BJ (cell line): ENCODE measurements at places on chromosomes 7 and 10.

DNA sequence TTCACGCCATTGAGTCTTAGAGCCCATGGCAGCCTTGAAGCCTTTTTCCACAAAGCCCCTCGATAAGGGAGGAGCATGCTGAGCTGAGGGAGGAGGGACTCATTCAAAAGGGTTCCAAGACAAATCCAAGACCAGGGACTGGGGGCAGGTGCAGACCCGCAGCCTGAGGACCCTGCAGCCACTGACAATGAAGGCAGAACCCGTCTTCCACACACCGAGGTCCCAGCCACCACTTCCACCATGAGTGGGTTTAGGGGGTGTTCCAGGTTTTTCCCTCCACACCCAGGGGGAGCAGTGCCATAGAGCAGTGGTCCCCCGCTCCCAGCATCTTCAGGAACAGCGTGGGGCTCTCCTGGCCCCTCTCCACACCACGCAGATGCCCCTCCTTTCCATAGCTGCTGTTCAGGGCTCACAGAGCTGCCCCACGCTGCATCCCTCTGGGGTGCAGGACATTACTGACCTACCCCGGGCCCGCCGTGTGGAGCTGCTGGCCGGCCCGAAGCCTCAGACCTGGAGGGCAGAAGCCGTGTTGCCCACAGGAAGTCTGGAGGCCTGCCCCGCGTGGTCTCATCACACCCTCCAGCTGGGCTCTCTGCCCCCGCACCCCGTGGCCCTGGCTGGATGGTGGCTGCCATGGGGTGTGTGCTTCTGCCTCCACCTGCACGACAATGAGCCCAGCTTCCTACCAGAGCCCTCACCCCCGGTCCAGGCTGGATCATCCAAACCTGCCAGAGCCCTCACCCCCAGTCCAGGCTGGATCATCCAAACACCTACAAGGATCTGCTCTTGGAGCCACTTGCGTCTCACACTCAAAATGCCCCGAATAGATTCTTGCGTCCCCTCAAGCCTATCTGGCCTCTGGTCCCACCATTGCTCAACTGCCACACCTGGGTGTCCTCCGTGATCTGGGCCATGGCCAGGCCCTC lies 220.0 kb upstream of the TCERG1L start:
- DNase-seq = no peak

DNA sequence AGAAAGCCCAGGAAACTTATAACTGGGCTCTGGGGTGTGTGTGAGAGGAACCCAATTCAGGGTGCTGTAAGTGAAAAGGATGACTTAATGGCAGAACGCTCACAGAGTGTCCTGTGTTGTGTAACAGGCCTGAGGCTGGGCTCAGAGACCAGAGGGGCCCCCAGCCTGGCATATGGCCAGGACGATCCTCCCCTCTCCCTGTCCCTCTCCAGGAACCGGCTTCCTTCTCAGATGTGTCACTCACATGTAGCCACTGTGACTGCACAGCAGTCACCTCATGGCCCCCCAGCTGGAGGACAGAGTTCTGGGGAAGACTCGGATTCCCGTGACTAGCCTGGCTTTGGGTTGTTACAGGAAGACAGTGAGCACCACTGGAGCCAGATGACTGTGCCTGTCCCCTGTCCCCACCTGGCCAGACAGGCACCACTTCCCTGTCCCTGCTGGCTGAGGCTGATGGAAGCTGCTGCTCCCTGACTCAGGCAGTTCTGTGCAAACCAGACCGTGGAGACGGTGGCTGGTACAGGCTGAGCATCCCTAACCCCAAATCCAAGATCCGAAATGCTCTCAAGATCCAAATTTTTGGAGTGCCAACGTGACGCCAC lies 220.5 kb downstream of the MLLT10 start:
- DNase-seq = no peak

DNA sequence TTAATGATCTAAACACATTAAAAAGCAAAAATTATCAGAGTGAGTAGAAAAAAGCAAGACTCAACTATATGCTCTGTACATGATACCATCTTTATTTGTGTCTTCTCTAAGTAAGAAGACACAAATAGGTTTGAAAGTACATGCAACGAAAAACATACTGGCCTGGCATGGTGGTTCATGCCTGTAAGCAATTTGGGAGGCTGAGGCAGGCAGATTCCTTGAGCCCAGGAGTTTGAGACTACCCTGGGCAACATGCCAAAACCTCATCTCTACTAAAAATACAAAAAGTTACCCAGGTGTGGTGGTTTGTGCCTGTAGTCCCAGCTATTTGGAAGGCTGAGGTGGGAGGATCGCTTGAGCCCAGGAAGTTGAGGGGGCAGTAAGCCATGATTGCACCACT lies 78.1 kb upstream of the TOMM7 start:
- no peak for DNase-seq

GRCh38 chr7:110186334-110186733 lies 904.6 kb upstream of the LRRN3 start:
- DNase-seq = no peak

DNA sequence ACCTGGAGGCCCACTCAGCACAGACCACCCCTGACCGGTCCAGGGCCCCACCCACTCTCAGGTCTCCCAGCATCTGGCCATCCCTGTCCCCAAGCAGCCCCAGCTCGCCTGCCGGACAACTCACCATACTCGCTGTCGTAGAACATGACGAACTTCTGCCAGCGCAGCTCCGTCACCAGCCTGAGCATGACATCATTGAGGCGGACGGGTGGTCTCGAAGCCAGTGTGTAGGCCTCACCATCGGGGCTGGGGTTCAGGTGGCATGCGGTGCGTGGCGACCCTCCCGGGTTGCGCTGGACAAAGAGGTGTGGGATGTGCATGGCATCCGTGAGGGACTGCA lies 160.4 kb downstream of the GRID1 start:
- no peak for DNase-seq

DNA sequence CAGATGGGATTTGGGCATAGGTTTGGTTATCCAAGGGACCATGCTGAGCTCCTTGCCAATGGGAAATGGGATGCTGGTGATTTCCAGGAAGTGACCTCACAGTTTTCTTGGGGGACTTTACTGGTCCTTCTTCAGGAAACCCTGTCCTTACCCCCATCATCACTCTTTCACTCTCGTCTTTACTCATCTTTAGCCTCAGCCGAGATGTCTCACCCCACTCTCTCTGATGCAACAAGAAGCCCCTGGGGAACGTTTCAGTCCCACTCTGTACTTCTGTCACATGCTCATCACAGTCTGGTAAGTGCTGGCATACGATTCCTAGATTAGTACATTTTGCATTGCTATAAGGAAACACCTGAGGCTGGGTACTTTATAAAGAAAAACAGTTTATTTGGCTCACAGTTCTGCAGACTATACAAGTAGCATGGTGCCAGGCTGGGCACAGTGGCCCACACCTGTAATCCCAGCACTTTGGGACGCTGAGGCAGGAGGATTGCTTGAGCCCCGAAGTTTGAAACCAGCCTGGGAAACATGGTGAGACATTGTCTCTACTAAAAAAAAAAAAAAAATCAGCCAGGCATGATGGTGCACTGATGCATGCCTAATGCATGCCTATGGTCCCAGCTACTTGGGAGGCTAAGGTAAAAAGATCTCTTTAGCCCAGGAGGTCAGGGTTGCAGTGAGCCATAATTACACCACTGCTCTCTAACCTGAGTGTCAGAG lies 63.5 kb upstream of the VKORC1L1 start:
- no peak for DNase-seq

DNA sequence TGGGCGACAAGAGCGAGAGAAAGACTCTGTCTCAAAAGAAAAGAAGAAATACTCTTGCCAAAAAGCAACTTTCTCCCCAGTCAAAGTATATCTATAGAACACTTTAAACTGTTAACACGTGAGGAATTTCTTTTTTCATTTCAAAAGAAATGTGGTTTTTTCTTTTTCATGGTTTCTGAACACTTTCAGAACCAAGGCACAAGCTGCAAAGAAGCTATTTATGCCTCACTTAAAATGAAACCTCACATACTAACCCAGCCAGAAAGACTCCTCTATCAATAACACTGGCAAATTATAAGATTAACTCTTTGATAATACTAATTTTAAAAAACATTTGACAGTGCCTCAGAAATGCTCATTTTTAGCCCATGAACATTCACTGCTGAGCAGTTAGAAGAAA lies 20.9 kb downstream of the TBX20 start:
- no peak for DNase-seq

DNA sequence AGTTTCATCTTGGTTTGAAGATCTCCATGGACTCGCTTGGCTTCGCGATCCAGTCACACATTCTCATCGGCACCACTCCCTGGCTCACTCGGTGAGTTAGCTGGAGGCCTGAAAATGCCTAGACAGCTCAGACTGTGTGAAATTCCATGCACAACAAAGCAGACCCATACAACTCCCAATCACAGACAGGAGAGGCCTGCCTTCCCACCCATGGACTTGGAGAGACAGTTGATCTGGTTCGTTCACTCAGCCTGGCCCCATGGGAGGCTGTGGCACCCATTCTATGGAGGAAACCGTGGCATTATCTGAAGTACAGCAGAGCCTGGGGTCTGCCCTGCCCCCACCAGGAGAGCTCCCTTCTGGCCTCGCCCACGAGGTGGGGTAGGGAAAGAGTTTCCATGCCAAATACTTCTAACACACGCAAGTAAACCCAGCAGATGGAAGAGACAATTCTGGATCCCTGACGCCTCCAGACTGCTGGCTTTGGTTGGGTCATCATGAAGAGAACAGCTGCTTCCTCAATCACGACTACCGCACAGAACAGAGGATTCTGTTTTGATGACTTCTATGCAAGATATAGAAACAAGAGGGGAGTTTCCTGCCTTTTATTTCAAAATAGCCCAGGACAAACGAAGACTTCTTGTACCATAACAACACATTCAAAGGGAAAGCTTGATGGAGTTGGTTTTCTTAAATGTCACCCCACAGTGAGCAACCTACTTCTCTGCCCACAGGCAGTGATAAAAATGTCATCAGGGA lies 15.9 kb downstream of the FAM53B start:
- no peak for DNase-seq

DNA sequence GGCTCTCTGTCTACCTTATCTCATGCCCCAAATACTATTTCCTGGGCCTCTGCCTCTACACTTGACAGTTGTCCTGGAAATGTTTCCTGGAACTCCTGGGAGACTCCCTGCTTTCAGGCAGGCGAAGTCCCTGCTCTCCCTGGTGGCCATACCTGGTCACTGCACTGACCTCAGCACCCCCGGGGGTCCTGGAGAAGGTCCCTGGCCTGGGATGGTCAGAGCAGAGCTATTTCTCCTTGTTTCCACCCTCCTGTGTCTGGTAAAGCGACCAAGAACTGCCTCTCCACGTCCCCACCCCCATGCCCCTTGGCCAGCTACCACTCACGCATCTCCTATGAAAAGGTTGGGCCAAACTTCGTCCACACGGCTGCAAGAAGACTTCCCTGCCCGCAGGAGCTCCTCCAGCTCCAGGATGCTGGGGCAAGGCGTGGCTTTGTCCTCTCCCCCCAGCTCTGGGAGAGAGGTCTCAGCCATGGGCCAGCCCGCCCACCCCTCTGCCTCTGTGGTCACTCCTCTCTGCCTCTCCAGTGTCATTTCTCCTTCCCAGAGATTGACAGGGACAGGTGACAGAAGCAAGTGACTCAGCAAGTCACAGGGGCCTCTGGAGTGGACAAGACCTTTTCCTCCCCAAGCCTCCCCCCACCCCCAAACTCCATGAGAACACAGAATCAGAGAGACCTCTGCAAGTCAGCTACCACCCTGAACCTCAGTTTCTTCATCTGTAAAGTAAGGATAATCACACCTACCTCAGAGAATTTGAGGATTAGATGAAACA lies 2.6 kb upstream of the SAMD8 start:
- DNase-seq = no peak

DNA sequence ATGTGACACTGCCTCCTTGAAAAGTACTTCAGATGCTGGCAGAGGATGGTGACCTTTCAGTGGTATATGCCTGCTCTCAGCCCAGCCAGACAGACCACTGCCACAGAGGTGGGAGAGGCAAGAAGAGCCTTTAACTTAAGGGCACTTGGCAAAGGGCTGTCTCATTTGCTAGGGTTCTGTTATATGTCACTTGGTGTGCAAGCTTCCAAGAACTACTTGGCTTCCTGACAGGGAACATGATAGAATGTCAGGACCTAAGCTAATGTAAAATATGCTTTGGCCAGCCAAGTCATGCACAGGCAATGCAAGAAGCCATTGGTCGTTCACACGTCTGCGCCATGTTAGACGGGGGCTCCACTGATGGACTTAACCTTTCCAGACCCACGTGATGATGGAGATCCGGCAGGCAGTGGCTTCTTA lies 54.7 kb downstream of the RBM20 start:
- DNase-seq = no peak

DNA sequence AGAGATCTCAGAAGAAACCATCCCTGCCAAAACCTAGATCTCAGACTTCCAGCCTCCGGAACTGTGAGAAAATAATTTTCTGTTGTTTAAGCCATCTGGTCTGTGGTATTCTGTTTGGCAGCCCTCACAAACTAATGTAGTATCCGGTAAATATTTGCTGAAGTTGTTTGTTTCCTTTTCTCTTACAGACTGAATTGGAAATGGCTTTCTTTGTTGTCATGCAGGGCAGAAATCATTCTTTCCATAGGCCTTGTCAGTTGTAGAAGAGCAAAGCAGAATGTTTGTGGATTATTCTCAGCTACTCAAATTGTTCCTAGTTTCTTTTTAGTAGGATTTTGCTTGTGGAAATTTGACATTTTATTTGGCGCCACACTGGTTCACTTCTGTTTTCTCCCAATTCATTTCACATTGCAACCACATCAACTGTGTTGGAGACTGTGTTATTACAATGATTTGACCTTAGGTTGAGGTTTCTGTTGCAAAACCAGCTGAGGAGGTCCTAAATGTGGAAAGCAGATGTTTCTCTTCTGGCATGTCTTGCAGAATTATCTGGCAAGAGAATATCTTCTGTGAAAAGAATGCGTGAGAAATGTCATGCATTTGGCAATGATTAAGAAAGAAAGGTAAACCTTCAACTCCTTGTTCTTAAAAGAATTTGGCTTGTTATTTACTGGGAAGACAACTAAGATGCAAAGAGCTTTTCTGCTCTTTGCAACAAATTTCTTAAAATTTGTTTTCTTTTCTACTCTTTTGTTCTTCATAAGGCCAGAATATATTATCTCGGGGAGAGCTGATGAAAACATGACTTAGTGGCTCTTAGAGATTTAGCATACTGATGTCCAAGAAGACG lies 25.8 kb downstream of the ACTA2 start:
- DNase-seq = peak; percentile 89

DNA sequence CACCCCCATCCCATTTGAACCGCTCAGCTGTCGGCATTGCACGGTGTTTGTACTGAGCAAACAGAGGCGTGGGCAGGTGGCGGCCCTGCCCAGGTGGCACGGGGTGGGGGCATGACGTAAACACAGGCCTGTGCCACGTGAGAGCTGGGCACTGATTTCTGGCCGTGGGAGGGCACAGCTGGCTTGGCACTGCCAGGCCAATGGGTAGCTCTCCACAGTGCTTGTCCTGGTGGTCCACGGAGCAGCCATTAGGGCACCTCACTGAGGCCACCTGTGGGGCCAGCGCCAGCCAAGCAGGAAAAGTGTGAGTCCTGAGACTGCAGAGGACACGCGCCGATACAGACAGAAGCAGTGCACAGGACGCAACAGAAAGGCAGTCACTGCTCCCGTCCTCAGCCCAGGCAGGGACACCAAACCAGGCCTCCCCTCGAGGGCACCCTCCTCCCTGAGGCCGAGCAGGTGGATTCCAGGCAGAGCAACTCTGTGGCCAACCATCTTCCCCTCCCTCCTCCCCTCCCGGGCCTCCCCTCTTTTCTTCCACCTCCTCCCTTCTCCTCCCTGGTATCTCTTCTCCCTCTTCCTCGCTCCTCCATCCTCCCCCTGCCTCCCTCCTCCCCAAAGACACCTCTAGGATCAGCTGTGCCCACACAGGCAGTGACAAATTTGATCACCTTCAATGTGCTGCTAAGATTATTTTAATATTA lies 258.7 kb downstream of the ELFN1 start:
- DNase-seq = no peak

- no peak for DNase-seq
Measured at GRCh38 chr7:88546808-88547207, 212.7 kb upstream of the ZNF804B start.

GRCh38 chr7:98993024-98993897 lies 114.9 kb downstream of the TRRAP start:
- no peak for DNase-seq
